ENCODE measurements at places on chromosomes 3 and 15. TPM values are rescaled to one million over a fixed set of nuclear protein-coding genes. Genes with fewer than 3 reads are reported as not detected.

GOLGA8T gene
- total RNA-seq = not detected

PLA2G4B gene
- 5.1 TPM for total RNA-seq

LSMEM2 gene
- not detected for total RNA-seq

FBXW12 gene
- total RNA-seq = not detected
